Stimulated activated CD4-positive, alpha-beta T cell treated with anti-CD3 and anti-CD28 coated beads, TNF-alpha, amount 100 ng/mL, for 1 hour (primary cell): ENCODE measurements at places on chromosomes 13 and 19.

GRCh38 chr13:39881383-39881782, 225.9 kb downstream of the COG6 start:
- no peak for DNase-seq

- no peak for DNase-seq
Measured at GRCh38 chr19:17766543-17767131, 15.4 kb downstream of the FCHO1 start.

DNA sequence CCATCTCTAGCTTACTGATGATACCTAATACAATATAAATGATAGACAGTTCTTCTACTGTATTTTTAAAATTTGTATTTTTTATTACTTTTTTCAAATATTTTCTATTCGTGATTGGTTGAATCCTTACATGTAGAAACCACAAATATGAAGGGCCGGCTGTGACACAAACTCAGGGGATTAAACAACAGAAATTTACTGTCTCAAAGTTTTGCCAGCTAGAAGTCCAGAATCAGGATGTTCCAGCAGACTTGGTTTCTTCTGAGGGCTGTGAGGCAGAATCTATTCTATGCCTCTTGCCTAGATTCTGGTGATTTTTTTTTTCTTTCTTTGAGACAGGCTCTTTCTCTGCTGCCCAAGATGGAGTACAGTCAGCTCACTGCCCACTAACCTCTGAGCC, 13.8 kb downstream of the FPR1 start:
- DNase-seq, result no peak

- no peak for DNase-seq
Measured at GRCh38 chr19:18074192-18074591, 12.5 kb downstream of the IL12RB1 start.

- no peak for DNase-seq
Measured at GRCh38 chr19:11457115-11457514, 21.7 kb downstream of the PRKCSH start.

DNA sequence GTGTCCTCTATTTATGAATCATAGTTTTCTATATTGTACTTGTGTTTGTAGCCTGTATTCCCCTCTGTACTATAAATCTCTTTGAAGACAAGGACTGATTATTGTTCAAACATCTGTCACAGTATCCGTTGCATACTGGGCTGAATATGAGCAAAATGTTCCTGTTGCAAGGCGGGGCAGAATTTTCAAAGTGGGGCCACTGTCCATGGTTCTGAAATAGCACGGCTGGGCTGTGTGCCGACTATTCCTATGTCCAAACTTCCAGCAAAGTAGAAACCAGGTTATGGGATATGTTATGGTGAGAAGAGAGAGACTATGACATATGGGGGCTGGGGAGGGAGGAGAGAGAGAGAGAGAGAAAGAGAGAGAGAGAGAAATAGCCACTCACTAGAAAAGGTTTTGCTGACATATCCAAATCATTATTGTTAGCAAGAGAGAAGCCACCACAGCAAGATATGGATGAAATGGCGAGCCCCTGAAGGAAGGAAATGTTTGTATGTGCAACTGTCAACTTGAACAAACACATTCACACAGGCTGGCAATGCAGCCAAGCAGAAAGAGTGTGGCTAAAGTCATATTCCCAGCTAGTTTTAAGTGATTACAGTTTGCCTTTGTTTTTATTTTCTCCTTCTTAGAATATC, 107.0 kb upstream of the GPR12 start:
- DNase-seq, result no peak

GRCh38 chr13:75740031-75740430, 103.9 kb downstream of the LMO7 start:
- DNase-seq, result no peak

DNA sequence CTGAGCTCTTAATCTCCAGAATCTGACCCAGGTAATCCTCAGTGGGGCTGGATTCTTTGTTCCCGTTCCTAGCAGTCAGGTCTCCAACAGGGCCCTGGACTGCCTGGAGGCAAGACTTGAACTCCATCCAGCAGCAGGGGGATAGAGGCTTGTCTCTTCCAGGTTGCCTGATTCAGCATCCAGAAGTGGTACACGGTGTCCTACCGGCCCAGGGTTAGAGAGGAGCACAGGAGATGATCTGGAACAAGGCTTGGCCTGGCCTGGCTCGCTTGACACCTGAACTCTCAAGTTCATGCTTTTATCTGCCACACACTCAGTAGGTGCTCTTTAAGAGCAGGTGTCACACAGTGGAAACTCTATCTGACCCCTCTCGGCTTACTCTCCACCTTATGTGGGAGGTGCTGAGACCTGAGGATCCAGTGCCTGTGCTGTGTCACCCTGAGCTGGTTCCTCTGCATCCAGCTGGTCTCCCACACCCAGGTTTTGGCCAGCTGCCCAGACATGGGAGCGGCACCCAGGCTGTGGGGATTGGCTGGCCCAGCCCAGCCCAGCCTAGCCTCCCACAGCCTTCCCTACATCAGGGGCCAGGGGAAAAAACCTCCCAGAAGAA, at the start of gene CYP4F3:
CYP4F3 (plus strand) TSS at position 604 of the 610 bp plus-strand sequence. CDS start 519 bp downstream, outside the sequence.
- no peak for DNase-seq

GRCh38 chr19:30106417-30107095, 164.5 kb downstream of the URI1 start:
- no peak for DNase-seq

DNA sequence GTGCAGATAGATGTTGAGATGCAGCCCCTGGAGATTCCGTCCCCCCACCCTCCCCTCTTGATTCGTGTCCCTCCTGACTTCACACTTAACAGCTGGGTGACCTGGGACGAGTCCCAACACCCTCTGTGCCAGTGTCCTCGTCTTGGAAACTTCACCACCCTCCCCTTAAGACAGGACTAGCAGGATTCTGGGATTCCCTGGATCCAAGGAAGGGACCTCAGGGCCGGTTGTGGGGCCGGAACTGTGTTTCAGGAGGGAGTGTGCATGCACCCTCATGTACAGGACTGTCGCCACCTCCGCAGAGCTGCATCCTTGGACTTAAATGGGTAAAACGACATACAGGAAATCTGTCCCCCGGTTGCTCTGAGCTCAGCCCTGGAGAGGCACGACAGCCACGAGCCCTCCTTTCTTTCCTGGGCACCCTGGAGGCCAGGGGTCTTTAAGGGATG, 990 bp downstream of the MYO9B start:
- DNase-seq, result no peak

DNA sequence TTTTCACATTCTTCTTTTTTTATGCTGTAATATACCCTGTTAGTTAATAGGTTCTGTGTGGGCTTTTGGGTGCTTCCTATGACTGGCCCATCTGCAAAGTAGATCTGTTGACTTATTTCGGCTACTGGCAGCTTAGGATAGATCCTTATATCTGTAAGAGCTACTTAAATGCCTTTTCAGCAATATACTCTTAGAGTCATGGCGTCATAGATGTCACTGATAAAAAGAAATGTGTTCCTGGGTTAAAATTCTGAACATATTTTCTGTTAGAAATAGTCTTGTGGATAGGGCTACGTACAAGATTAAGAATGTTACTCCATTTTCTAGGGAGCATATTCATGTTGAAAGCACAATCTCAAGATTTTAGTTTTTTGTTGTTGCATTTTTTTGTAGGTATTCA, 4.7 kb downstream of the AKAP11 start:
- no peak for DNase-seq

- DNase-seq, result no peak
Measured at GRCh38 chr13:36146511-36147269, 15.5 kb upstream of the DCLK1 start.

DNA sequence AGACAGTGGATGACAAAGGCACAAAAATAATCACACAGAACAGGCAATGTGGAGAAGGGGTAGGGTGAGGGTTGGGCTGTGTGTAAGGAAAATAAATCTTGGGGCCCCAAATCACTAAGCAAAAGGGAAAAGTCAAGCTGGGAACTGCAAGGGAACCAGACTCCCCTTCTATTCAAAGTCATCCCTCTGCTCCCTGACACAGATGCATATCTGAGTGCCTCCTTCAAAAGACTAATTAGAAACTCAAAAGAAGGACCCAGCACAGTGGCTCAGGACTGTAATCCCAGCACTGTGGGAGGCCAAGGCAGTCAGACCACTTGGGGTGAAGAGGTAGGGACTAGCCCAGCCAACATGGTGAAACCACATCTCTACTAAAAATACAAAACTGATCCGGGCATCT, 18.3 kb downstream of the ZNF611 start:
- DNase-seq, result no peak

DNA sequence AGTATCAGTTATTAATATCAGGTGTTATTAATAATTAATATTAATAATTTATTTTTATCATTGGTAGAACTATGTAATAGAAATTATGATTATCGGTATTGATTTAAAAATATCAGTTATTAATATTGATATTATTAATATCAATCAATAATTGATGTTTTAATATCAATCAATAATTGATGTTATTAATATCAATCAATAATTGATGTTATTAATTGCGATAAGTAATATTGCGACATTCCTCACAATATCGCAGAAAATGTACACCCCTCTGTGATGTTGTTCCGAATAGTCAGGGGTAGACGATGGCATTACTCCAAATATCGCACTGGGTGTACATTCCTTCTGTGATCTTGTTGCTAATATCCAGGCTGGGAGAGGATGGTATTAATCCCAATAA, 3.7 kb upstream of the RGCC start:
- DNase-seq, result no peak

GRCh38 chr19:42480335-42481095, 37.8 kb upstream of the CXCL17 start:
- no peak for DNase-seq
